ENCODE measurements at places on chromosomes 16 and 17. TPM values are rescaled to one million over a fixed set of nuclear protein-coding genes. Genes with fewer than 3 reads are reported as not detected.

DNA sequence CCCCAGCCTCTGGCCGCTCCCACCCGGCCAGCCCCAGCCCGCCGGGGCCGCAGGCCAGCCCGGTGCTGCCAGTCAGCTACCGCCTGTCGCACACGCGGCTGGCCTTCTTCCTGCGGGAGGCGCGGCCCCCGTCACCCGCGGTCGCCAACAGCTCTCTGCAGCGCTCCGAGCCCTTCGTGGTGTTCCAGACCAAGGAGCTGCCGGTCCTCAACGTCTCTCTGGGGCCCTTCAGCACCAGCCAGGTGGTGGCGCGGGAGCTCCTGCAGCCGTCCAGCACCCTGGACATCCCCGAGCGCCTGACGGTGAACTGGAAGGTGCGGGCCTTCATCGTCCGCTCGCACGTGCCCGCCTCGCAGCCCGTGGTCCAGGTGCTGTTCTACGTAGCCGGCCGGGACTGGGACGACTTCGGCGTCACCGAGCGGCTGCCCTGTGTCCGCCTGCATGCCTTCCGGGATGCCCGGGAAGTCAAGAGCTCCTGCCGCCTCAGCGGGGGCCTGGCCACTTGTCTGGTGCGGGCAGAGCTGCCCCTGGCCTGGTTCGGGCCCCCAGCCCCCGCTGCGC lies 46.8 kb downstream of the TMEM132E start:
- DNase-seq: no peak

DNA sequence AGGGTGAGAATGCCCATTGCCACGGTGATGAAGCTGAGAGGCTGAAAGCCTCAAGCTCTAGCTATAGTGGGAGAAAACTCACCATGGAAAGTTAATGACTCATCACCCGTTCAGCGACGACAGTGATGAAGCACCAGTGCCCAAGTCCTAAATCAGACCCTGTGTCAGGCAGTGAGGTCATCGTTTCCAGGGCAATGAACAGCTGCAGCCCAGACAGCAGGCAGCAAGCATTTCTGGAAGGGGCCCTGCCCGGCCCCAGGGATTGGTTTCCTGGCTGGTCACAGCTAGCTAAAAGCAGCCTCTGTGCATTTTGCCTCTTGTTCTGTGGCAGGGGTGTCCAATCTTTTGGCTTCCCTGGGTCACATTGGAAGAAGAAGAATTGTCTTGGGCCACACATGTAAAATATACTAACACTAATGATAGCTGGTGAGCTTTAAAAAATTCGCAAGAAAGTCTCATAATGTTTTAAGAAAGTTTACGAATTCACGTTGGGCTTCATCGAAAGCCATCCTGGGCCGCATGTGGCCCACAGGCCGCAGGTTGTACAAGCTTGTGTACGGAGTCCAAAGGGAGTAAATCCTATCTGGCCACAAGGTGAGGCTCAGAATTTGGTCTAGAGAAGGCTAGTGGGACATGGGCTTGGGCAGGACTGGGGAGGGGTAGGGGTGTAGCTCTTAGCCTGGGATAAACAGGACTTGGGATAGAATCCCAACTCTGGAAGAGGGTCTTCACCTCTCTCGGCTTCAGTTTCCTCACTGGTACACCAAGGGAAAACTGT lies 40.6 kb downstream of the MIS12 start:
- DNase-seq: peak; percentile 70

CCL8 gene
- not detected for polyA plus RNA-seq

GRCh38 chr17:2366747-2367494 lies 29.6 kb downstream of the SGSM2 start:
- DNase-seq: no peak

DNA sequence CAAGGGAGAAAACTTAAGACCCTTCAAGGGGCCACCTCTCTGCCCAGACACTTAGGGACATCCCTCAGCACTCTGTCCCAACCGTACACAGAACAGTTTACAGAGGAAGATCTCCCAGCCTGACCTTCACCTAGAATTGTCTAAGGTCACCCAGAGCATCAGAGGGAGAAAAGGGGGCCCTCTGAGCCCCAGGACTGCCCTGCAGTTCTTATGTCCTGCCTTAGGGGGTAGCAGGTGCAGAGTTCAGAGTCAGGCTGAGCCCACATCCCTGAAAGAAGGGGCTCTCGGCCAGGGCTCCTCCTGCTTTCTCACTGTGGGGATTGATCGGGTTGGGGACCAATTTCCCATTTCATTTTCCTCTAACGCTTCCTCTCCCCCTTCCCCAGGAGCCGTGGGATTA lies 15.4 kb downstream of the CA4 start:
- no peak for DNase-seq

- DNase-seq: peak; percentile 41
Observed at GRCh38 chr17:68431661-68432071, 25.6 kb downstream of the WIPI1 start.

GRCh38 chr17:45975640-45976295 lies 23.3 kb upstream of the STH start:
- DNase-seq: no peak

DNA sequence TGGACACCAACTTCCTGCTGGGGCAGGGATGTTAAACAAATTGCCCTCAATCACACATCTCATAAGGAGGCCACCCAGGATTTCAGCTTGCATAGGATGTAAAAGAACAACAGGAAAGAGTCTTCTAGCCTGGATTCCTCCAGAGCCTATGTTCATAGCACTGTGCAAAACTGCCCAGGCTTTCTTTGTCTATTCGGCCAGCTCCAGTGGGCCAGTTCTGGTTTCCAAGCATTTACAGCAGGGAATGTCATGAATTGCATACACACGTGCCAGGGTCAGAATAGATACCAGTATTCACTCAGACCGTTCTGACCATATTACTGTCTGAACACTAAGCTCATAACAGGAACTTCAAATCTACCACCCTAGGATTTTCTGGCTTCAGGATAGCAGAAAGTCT lies 273.2 kb downstream of the CDH8 start:
- no peak for DNase-seq

GRCh38 chr17:50779747-50780353 lies 12.5 kb upstream of the ANKRD40CL start:
- no peak for DNase-seq
